ENCODE measurements at places on chromosomes 12 and 14.

GRCh38 chr14:77299771-77300170 is 20.9 kb downstream of the POMT2 start:
- DNase-seq = no peak

- no peak for DNase-seq
Measured at GRCh38 chr12:5403411-5403810, 28.5 kb upstream of the NTF3 start.

GRCh38 chr14:39229222-39229543 is 4.5 kb upstream of the MIA2 start:
- DNase-seq = no peak

- no peak for DNase-seq
Measured at GRCh38 chr12:123895451-123895850, 77.2 kb downstream of the CCDC92 start.

DNA sequence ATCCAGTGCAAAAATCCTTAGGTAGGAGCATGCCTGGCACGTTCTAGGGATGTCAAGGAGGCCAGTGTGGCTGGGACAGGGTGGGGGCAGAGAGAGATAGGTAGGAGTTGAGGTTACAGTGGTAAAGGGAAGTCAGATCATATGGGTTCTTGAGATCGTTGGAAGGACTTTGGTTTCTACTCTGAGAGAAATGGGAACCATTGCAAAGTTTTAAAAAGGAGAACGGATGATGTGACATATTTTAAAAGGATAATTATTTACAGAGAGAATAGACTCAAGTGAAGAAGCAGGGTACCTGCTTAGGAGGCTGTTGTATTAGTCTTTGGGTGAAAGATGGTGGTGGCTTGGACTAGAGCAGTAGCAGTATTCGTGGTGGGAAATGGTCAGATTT is 47.6 kb upstream of the ATP2B1 start:
- no peak for DNase-seq

DNA sequence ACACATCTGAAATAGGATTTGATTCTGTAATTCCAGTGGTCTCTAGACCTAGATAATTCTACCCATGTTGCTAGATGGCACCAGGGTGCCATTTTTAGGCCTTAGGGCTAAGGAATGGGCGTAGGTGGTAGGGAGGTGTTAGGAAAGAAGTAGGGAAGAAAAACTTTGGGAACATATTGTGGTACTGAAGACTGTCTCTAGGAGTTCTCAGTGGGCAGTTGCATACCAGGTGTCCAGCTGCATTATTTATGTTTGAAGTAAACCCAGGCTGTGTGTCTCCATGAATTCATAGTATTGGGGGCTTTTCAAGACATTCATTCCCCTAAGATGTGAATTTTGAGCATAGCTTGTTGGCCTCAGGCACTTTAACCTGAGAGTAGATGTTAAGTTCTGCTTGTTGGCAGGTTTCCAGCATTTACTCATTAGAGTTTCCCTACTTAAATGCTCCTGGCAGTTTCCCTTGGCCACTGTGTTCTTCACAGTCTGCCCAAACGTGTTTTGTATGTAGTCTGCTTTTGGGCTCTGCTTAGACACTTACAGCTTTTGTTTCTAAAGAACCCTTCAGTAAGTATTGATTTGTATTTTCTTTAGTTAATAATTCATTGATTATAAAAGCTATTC is 31.5 kb upstream of the CCT2 start:
- peak; percentile 36 for DNase-seq

GRCh38 chr14:25132732-25133422 is 82.9 kb upstream of the STXBP6 start:
- peak; percentile 82 for DNase-seq

GRCh38 chr14:94110552-94111181 is at the start of gene IFI27:
TSS of gene IFI27 (plus strand) at chr14:94110736.
- DNase-seq = no peak

DNA sequence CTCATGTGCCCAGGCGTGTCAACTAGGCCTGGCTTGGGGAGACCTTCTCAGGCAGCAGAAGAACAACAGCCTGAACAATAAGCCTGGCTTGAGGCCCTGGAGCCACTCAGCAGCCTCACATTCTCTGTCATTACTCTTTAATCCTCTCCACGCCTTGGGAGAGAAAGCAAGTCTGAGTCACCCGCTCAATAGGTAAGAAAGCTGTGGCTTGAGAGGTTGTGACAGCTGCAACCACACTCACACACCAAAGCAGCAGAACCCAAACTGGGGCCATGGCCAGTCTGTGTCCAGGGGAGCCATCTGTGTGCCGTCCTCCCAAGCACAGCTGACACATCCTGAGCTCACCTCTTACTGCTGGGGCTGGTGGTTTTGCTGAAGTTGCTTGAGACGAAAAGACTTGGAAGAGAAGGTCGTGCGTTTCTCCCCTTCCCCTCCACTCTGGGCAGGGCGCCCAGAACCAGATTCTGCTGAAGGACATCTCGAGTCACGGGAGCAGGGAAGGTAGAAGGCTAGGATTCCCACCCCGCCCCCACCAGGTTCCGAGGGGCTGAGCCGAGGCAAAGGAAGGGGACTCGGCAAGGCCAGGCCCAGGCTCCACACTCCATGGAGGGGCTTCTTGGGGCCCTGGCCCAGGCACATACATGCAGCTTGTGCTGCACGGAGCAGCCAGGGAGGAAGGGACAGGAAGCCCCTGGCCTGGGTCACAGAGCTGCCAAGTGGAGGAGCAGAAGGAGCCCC is 5.5 kb downstream of the TMEM63C start:
- peak; percentile 68 for DNase-seq

DNA sequence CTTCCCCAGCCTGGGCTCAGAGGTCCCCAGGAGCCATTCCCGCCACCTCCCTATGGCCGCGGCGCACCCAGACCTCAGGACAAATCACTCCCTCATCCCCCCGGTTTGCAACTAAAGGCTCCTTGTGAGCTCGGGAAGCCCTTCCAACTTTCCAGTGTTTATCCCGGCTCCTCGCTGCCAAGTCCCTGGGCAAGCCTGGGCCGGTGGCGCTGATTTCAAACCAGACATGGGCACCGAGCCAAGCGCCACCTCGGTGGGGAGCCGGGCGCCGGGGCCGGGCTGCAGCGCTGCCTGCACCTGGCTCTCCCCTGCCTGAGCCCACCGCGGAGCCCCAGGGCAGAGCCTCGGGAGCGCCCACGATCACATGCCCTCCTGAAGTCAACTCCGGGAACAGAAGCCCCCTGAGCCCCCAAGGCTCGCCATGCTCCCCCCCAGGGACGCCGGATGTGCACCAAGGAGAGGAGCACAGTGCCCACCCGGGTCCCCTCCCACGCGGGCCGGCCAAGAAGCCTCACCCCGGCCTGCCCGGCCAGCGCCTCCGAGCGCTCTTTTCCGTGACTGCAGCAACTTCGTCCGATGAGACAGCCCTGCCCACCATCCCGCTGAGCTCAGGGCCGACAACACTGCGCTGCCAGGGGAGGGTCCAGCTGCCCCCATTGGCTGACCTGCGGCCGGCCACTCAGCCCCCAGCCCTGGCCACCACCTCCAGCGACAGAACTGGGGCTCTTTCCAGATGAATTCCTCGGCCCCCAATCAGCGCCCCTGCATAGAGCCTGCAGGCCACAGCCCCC is 50.0 kb downstream of the NCOR2 start:
- peak; percentile 88 for DNase-seq

GRCh38 chr14:23033251-23033727 is 1.4 kb downstream of the PSMB5 start:
- DNase-seq = no peak

GRCh38 chr12:8156845-8157244 is at the start of gene ZNF705A:
TSS of gene ZNF705A (plus strand) at chr12:8157015. CDS start at chr12:8172626, 15,611 bp downstream.
- DNase-seq = no peak

- no peak for DNase-seq
Measured at GRCh38 chr14:50362764-50363713, 33.6 kb downstream of the CDKL1 start.

GRCh38 chr14:100796946-100797345 is 29.0 kb upstream of the MEG3 start:
- no peak for DNase-seq

DNA sequence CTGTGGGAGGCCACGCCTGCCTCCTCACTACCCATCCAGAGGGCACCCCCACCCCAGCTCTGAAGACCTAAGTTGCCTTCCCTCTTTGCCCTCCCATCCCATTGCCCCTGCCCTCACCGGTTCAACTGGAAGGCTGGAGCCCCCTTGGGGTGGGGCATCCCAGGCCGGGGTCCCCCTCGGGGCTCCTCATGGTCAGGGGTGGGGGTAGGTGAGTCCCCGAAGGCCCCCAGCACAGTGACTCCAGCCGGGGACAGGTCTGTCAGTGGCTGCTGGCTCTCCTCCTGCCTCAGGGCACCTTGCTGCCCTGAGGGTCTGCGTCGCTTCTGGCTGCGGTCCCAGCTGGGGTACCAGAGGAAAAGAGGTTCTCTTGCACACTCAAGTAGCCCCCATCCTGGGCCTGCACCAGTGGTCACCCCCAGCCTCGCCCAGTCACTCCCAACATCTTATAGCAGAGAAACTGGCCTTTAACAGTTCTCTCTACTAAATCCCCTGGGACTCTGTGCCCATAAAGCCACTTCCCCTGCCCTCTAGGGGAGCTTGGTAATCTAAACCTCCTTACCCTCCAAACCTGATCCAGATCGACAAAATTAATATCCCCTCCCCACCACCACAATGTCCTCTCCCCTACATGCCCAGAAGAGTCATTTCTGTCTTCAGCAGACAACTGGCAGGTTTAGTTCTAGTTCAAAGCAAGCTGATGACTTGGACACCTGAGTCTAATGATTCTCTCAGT is 5.1 kb downstream of the PIANP start:
- no peak for DNase-seq

Measured in D341Med (cell line).